ENCODE measurements at places on chromosomes 2 and 18.

- DNase-seq: no peak
Observed at GRCh38 chr2:69716555-69717120, 25.3 kb upstream of the ANXA4 start.

- no peak for DNase-seq
Observed at GRCh38 chr2:133504566-133505505, 63.4 kb downstream of the NCKAP5 start.

GRCh38 chr2:108925735-108926134, 63.3 kb downstream of the EDAR start:
- no peak for DNase-seq

DNA sequence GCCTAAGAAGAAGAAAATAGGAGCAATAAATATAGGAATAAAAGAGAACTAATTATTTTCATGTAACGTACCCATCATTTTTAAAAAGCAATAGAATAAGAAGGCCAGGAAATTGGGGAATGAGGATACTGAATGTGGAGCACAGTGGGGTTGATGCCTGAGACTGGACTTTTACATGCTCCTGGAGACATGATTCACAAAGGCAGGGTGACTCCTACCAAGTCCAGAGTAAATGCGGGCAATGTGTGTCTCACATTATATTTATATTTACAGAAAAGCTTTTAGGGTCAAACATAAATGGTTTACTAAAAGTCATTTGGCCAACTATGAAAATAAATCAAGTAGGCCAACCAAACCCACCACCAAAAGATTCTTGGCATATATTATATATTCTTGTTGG, 87.9 kb upstream of the COL5A2 start:
- no peak for DNase-seq

- no peak for DNase-seq
Observed at GRCh38 chr2:53087262-53087873, 680.2 kb upstream of the CHAC2 start.

GRCh38 chr18:12393998-12394397, 13.7 kb upstream of the PRELID3A start:
- no peak for DNase-seq

DNA sequence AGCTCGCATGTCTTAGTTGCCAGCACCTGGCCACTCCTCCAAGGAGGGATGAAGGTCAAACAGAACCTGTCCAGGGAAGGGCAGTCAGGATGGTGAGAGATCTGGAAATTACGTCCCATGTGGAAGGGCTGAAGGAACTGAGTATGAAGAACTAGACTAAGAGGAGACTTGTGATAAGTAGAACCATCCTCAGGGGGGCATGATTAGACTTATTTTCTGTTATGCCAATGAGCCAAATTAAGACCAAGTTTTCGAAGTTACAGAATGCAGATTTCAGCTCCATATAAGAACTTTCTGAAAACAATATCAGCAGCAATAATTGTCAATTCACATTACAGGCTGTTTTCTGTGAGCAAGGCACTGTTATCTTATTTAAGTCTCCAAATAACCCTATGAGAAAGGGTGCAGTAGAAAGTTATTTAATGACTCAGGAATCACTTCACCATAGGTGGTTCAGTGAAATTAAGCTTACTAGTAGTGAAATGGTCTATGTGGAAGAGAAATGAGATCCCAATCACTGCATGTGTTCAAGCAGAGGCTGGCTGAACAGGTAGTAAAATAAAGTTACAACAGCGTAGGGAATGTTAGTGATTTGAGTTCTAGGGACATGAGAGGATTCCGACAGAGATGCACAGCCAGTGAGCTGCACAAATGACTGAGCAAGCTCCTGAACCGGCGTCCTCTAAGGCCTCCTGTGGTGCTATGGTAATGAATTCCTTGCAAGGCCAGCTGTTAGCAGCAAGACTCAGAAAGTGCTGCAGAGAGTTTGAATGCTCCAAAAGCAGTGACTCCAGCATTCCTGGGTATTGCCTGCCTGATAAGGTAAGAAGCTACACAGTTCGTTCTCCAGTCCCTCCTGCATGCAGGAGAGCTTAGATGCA, 4.5 kb upstream of the DYM start:
- DNase-seq: no peak

- no peak for DNase-seq
Observed at GRCh38 chr2:221360742-221361141, 211.4 kb downstream of the EPHA4 start.

DNA sequence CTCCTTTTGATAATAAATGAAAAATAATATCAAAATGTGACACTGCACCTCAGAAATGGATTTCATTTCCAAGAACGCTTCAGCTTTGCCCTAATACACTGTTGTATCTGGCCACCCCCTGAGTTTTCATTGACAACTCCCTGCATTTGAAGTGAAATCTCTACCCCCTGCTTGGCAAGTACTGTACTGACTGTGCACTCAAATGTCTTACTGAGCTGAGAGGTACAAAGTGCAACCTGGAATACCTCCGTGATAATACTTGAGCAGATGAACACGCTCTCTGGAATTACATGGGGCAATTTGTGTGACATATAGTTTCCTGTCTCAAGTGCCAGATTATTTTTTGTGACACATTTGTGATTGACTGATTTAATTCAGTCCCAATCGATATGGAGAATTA, 231.1 kb downstream of the LRP1B start:
- DNase-seq: no peak

DNA sequence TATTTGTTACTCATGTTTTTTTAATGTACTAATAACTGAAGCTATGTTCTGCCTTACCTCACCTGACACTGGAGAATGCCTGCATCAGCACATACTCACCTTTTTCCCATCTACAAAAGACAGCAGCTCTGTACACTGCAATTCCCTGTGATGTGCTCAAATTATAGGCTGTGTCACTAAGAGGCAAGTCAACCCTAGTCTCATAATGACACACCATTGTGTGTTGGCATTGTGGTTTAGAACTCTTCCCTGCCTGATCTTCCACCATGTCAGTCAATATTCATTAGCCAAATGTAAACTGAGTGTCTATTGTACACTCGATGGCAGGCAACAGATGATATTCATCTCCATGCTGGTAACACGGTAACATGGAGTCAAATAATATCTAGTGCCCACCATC, 332.1 kb upstream of the TCF4 start:
- DNase-seq: no peak

DNA sequence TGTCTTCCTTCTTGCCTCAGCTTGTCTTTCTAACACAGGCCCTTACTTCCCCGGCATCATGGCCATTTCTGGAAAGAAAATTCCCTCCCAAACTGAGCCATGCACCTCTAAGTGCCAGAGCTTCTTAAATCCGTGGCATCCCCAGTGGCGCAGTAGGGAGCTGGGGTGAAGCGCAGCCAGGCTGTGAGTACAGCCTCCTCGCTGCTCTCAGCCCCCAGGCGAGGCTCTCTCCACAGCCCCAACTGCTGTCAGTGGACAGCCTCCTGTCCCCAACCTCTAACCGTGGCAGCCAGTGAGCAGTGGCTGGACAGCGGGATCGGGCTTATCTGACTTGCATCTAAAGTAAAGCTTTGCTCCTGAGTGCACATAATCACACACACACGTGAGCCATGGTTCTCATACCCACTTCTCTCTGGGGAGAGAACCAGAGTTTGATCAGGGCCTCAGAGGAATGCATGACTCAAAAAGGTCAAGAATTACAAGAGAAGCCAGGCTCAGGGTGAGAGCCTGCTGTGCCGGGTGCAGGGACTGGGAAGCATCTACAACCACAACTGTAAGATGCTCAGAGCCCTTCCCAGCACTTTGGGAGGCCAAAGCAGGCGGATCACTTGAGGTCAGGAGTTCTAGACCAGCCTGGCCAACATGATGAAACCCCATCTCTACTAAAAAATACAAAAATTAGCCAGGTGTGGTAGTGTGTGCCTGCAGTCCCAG, 50.7 kb downstream of the SFXN5 start:
- no peak for DNase-seq

DNA sequence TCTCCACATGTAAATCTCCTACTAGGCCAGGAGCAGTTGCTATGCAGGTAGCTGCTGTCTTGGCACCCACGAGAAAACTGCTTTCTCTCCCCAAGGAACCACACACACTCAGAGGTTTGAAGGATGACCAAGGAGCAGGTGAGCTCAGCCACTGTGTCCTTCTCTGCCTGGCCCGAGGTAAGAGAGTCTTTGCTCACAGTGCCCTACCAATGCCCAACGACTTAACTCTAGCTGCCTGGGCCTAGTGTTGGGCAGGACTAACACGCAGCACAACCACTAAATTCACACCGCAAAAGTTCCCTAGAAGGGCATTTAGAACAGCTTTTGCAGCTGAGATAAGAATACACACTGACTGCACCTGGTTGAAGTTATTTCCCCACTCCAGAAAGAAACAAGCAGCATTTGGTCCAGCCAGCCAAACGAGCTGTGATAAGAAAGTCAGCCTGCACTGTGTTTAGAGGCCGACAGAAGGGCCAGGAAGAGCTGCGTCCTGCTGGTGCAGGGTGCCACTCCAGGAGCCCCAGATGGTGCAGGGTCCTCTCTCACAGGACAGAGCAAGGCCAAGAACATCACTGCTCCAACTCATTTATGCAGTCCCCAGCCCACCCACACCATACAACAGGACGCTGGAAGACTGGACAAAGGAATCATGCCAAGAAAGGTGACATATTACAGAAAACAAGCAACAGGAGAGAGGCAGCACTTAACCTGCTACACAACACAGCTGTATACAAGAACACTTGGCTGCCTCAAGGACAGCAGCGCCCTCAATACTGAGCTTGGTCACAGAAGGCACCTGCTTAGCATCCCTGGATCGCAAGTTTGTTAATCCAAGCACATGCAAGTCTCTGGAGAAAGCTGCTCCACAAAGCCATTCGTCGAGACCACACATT, 12.5 kb downstream of the HDLBP start:
- DNase-seq: no peak

- DNase-seq: no peak
Observed at GRCh38 chr2:30287190-30287840, 56.0 kb downstream of the LBH start.

- no peak for DNase-seq
Observed at GRCh38 chr2:182148344-182148743, 162.7 kb downstream of the PPP1R1C start.

- DNase-seq: no peak
Observed at GRCh38 chr2:205699515-205700289, 17.4 kb downstream of the NRP2 start.

- DNase-seq: no peak
Observed at GRCh38 chr2:111662039-111662770, 221.8 kb downstream of the ANAPC1 start.

DNA sequence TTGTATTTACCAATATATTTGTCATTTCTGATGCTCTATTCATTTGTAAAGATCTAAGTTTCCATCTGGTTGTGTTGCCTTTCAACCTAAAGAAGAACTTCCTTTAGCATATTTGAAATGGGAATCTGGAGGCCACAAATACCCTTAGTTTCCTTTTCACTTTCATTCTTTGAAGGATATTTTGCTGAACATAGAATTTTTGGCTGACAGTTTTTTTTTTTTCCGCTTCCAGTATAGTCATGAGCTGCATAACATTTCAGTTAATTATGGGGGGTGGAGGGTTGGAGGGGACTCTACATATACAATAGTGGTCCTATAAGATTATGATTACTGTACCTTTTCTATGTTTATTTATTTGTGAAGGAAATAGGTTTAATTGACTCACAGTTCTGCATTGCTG, 83.9 kb downstream of the CERS6 start:
- no peak for DNase-seq

- DNase-seq: no peak
Observed at GRCh38 chr2:132668987-132669907, 758 bp downstream of the LYPD1 start.

DNA sequence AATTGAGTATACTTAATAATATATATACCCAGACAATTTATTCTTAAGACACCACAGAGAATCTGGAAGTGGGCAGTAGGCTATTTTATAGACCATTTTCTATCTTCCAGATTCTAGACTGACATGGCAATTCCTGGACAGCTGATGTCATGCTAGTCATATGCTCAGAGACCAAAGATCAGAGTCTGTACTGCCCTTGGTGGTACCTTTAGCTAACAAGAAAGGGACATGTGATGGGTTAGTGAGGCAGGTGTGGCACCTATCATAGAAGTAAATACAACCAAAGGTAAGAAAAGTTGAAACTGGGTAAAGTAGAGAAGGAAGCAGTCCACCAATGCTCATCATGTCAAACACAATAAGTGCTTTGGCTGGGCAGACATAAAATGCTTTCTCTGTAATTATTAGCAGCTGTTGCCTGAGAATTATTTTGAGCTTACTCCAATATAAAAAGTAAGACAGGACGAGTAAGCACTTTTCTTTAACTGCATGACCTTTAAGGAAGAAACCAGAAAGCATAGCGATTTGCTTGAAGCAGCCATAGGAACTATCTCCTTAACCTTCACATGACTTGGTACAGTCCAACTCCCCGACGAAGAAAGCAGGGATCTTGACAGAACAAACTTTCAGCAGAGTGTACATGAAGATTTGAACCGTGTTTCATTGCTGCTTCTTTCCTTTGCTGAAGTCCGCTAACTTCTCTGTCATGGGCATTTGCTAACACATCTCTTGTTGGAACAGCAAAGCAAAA, 47.1 kb downstream of the SLC40A1 start:
- DNase-seq: no peak

GRCh38 chr18:61236356-61237057, 96.7 kb upstream of the CDH20 start:
- DNase-seq: no peak

- DNase-seq: peak; percentile 6
Observed at GRCh38 chr18:26468931-26469340, 79.4 kb downstream of the KCTD1 start.

DNA sequence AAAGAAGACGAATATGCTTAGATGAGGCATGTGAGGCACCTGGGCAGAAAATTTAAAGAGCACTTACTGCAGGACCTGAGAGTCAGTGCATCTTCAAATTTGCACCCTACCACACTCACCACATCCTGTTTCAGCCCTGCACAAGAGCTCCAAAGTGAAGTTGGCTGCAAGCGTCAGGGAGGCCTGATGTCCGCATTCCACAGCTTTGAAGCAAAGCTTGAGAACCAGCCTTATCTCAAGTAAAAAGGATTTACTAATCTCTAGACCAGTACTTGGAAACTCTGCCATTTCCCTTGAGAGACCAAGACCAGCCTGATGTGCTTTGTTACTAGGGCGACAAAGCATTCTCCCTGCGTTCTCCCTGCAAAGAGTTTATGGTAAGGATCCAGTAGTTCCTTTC, 3.4 kb upstream of the ASNSD1 start:
- peak; percentile 49 for DNase-seq

- DNase-seq: no peak
Observed at GRCh38 chr18:48321121-48321520, 88.1 kb downstream of the ZBTB7C start.

GRCh38 chr2:70620020-70620419, 66.4 kb upstream of the TGFA start:
- no peak for DNase-seq

DNA sequence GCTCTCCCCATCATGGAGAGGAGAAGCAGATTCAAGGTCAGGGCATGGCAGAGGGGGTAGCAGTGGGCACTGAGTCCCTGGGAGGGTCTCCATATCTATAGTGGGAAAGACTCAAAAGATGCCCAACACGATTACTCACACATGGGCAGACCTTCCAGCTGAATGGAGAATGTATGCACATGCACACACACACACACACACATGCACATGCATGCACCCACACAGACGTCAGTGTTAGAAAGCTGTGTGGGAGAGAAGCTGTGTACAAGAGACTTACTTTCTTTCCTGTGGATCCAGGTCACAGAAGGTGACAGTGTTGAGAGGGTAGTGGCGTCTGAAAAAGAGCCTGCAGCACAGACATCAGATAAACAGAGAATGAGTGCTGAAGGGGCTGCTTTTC, 194.5 kb downstream of the TNS1 start:
- DNase-seq: no peak

GRCh38 chr18:32891797-32892196, 119.0 kb upstream of the KLHL14 start:
- DNase-seq: no peak

GRCh38 chr2:45765007-45765727, 113.7 kb downstream of the PRKCE start:
- no peak for DNase-seq

Measured in stimulated activated naive CD8-positive, alpha-beta T cell treated with anti-CD3 and anti-CD28 coated beads, Interleukin-15, Interleukin-2, amounts not matched to agents 100 U/mL and 50 U/mL, for 24 hours (primary cell).